Stimulated activated CD4-positive, alpha-beta T cell treated with anti-CD3 and anti-CD28 coated beads, Interleukin-12 subunit alpha, Interleukin-12 subunit beta, amount 100 ng/mL, for 24 hours (primary cell): ENCODE measurements at places on chromosomes 1 and 21.
A peak's percentile ranks its signal among the peaks of the same experiment; 100 is the strongest.

DNA sequence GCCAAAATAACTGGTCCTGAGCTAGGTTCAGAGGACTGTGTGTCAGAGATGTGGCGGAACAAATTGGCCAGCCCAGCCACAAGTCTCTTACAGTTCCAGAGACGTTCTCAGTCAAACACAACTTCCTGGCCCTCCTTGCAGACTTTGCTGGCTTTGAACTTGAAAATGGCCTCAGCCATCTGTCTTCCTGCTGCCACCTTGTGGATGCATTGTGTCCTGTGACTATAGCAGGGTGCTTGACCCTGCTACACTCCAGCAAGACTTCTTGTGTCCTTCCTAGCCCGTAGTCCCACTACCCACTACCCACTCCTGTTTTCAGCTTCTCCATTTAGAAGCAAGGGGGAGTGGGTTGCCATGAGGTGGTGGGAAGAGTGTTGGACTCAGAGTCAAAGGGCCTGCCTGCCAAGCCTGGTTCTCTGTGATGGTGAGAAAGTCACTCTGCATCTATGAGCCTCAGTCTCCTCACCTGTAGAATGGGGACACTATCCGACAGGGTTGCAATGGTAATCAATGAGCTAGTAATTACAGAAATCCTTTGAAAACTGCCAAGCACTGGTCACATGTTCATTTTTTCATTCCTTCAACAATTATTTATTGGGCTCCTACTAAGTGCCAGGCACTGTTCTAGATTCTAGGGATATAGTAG is 109.9 kb downstream of the IGSF21 start:
- DNase-seq: peak; percentile 2

GRCh38 chr1:3590139-3590763 is 21.1 kb downstream of the MEGF6 start:
- no peak for DNase-seq

DNA sequence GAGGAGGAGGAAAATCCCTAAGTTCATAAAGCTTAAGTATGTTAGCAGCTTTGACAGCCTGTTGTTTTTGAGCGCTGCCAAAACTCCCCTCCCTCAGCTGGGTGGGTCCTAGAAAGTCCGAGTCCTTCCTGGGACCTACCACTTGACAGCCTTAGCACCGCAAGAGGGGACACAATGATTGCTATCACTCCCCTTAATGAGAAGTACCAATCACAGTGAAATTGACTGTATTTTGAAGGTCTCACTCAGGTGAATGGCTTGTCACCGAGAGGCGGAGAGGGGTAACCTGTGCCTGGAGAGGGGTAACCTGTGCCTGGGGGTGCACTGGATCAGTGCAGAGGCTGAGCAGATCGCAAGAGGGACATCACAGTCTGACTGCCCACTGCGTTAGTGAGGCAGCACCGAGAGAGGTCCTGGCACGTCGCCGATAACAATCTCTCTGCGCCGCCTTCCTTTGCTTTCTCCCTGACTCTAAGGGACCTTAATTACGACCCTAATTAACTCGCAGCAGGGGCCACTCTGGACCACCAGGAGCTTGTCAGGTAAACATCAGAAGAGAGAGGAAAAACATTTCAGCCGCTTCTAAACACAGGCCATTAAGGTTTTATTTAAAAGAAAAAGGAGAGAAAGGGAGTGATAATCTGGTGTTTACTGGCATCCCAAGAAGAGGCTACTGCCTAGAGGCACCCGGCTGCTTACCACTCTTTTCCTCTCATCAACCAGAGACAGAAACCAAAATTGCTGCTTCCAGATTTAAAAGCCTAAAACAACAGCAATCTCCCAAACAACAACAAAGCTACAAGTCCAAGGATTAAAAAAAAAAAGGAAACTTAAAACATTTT is 25.7 kb upstream of the KCNK1 start:
- DNase-seq: no peak

DNA sequence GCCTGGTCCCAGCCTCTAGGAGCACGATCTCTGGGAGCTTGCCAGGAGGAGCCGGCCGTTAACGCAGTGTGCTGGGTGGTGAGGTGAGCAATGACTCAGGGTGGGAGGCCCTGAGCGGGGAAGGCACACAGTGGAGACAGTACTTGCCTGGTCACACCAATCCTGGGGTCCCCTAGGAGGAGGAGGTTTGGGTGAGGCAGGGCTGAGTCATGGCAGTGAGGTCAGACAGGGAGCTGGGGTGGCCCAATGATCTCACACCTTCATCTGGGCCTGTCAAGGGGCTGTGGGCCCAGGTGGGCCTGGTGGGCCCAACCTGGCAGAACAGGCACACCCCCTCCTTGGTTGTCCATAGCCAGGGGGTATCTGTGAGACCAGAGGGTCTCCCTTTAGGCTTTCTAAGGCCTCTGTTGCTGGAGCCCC is 8.6 kb upstream of the EDN2 start:
- DNase-seq: no peak

GRCh38 chr21:24112020-24112419 is 1495.3 kb downstream of the MRPL39 start:
- no peak for DNase-seq
